ENCODE measurements at places on chromosomes 5 and 9.

DNA sequence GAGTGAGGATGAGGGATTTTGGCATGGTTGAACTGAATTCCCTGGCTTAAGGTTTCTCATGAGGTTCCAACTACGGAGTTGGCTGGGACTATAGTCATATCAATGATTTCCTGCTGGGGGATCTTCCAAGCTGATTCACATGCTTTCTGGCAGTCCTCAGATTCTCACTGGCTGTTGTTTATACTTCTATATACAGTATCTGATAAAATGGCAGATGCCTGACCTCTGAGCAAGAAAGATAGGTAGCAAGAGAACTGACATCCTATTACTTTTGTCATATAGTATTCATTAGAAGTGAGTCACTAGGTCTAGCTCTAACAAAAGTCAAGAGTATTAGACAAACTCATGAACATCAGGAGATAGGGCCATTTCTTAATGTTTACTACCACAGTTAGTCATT, 440.9 kb upstream of the EDIL3 start:
- no peak for DNase-seq

DNA sequence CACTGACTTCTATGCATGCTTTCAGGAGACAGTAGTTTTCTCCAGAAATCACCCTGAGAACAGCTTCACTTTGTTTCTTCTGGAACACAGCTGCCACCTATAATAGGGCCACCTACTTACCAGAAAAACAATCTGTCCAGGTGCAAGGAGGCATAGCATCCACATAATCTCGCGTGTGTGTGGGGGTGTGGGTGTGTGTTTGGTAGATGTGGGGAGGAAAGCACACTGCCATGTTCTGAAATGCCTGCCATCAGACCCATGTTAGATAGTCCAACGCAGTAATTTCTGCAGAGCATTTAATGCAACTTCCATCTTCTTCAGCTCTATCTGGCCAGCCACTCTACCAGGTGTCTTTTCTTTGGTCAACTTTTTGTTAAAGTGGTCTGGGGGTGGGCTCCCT, 102.9 kb downstream of the ACER2 start:
- no peak for DNase-seq

- DNase-seq = no peak
Observed at GRCh38 chr5:115415143-115415491, 118.7 kb upstream of the CCDC112 start.

DNA sequence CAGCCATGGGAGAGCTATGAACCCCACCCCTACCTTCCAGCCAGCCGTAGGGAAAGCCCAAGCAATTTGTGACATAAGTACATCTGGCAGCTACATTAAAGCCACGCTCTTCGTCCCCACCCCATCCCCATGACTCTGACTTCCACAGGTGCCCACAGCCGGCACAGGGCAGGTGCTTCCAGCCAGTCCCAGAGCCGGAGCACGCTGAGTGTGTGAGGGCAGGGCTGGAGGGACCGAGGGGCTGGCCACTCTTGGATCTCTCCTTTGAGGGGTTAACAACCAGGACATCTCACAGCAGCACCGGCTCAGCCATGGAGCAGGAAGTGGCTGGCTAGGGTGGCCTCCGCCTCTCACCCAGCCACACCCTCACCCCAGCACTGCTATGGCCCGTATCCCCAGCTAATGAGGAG, 2.4 kb upstream of the FAM78A start:
- no peak for DNase-seq

DNA sequence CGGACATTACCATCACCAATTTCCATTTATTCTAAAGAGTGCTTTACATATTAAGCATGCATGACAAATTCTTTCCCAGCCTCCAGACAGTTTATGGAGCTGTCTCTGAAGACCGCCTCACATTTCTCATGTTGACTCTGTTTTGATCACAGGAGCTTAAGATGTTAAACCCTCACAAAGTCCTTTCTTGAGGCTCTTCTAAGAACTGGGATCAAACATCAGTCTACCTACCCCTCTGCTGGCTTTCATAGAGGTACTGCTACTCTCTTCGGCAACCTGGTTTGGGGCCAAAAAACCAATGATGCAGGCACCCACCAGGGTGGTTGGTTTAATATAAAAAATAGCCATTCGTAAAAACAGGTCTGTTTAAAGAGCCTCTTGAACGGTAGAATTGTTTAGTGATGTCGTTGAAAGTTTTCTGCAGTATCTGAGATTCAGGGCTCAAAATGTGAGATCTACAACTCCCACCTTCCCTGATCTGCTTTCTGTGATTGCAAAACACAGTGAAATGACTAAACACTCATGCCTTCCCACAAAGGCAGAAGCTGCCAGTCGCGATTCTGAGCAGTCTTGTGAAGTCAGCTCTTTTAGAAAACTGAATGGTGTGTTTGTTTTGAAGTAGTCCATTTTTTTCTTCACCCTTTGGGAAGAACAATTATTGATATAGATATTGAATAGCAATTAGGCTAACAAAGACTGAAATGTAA, 3.5 kb downstream of the RXFP3 start:
- DNase-seq = no peak
